ENCODE measurements at places on chromosomes 2 and 18.

DNA sequence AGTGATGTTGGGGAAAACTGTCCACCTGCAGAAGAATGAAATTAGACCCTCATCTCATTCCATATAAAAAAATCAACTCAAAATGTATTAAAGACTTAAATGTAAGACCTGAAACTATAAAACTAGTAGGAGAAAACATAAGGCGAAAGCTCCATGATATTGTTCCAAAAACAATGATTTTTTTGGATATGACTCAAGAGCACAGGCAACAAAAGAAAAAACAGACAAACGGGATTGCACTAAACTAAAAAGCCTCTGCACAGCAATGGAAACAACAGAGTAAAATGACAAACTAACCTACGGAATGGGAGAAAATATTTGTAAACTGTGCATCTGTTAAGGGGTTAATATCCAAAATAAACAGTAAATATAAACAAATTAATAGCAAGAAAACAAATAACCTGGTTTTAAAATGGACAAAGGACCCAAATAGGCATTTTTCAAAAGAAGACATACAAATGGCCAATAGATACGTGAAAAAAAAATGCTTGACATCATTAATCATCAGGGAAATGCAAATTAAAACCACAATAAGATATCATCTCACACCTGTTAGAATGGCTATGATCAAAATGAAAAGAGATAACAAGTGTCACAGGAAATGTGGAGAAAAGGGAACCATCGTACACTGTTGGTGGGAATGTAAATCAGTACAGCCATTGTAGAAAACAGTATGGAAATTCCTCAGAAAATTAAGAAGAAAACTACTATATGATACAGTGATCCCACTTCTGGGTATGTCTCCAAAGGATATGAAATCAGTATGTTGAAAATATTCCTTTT, 26.6 kb downstream of the LRRFIP1 start:
- no peak for DNase-seq

GRCh38 chr2:140695155-140695554, 1435.7 kb downstream of the LRP1B start:
- DNase-seq: no peak

DNA sequence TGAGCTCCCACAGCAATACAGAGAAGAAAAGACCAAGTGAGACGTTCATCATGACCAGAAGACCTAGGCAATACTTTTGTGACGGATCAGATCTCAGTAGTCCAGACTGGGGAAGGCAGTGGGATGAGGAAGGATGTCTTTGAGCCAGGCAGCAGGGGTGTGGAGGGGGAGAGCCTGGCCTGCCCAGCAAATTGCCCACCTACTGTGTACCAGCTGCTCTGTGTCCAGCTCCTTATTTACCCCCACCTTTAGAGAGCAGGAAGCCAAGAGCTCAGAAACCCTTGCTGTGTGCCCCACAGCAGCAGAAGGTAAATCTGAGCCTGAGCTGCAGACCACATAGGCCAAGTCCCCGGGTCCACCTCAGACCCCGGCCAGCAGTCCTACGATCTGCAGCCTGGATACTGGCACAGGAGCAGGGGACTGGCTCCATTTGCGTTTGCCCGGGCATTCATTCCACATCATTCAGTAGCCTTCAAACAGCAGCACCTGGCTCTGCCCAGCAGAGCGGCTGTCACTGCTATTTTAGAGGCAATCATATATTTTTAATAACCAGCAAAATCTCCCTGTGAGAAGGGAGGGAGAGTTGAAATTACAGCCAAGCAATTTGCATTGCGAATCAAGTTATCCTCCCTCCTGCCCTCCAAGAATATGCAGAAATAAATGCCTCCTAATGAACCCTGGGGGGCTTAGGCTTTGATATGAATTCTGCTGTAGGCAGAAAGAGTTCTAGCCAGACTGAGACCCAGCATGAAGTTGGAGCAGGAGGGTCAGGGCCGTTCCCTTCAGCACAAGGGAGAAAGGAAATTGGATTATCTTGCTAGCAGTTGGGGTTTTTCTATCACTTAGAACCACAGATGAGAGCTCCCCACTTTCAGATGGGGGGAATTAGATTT, 110.0 kb upstream of the FZD7 start:
- no peak for DNase-seq

GRCh38 chr2:191329841-191330240, 84.6 kb downstream of the MYO1B start:
- no peak for DNase-seq

DNA sequence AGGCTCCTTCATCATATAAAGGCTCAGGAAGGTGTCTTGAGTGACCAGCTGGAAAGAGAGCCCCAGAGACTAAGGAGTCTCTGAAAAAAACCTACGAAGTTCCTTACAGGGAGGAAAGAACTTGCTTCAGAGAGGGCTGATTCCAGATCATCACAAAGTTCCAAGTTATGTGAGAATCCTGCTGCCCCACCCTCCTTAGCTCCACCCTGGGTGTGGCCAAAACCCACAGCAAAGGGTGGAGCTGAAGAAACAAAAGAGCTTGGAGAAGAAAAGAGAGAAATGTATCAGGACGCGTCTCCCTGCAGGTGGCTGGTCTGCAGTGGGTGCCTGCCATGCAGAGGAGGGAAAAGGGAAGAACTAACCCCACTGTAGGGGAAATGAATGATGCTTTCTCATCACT, 32.8 kb upstream of the ZNF396 start:
- DNase-seq: no peak

DNA sequence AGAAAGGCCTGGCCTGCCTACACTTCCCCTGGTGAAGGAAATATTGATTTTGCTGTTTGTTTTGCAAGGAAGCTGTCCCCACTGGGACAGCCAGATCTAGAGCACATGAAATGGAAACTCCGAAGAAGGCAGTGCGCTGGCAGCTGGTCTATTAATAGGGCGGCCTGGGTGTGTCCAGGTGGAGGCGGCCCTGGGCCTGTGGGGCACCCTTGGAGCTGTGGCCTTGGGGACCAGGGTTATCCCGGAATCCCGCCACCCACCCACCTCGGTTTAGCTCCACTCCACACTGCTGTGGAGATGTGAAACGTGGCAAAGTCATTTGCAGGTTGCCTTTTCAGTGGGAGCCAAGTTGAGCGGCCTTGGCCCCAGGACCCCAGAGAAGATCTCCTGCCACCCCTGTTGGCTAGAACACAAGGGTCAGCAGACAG, 204.3 kb downstream of the KLHL29 start:
- no peak for DNase-seq

DNA sequence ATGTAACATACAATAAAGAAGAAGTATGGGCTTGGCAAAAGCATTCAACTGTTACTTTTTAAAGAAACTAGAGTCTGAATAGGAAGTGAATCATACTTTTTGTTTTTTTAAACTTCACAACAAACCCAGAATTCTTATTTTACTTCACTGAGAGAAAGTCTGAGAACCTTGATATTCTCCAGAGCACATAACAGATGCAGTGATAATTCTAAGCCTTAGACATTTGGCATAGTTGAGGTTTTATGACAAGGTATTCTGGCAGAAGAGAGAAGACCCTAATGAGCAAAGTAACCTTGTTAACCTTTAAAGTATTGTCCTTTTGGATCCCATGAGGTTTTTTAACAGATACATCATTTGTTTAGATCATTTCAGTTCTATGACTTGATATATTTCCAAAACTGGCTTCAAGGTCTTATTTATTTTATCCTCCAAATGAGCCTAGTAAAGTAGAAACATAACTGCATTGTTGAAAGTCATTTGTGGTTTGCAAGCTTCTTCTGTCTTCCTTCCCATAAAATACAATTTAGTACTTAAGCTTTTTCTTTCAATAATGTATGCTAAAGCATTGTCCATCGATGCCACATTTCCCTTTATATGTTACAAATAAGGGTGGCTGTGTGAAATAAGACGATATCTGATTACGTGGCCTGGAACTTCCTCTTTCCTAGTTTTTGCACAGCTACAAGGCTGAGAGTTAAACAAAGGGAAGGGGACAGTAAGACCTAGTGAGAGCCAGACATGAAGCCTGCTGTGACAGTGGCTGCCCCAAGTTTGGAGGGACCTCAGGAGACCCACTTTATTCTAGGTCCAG, 86.1 kb upstream of the ITPRID2 start:
- no peak for DNase-seq

- no peak for DNase-seq
Observed at GRCh38 chr2:197092431-197092830, 165.9 kb upstream of the PGAP1 start.

DNA sequence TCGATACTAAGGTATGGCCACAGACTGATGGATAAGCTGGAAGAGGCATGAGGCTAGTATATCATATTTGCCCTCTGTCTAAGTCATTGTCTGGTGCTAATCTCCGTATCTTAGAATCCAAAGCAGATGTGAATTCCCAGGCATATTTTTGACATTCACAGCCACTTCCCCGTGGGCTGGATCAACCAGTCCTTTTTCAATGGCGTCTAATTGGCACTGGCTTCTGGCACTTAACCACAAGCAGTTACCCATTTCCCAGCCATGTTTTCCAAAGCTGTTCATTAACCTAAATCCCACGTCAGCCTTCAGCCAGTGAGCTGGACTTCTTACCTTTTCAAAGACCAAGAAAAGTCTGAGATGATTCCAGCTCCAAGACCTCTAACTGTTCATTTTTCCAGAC, 20.7 kb upstream of the ZNF407 start:
- no peak for DNase-seq

DNA sequence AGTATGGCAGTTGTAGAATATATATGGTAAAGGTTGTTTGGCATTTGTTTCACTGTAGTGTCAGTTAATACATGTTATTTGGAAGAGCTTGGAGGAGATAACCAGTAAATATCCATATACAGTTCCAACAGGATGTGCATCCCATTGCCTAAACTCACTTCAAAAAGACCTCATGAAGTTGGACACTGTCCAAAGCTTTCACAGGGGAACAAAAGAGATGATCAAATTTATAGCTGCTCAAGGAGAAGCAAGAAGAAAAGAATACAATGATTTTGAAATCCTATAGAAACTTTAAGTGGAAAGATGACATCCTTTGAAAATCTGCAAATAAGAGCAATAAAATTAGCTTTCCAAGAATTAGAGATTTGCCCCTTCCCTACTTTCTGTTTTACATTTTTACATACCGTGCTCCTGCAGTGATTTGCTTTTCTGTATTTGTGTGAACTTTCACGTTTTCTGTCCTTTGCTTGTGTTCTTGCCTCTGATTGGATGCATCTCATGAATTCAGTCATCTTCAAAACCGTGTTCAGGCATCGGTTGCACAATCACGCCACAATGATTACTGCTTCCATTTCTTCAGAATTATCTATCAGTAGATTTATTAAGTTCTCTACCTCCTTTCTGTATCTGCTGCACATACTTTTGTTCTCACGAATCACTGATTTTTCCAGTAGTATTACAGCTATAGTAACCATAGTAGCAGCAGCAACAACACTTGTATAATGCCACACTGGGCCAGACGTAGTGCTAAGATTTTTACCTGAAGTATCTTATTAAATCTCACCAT, 83.8 kb downstream of the PARD3B start:
- DNase-seq: no peak

DNA sequence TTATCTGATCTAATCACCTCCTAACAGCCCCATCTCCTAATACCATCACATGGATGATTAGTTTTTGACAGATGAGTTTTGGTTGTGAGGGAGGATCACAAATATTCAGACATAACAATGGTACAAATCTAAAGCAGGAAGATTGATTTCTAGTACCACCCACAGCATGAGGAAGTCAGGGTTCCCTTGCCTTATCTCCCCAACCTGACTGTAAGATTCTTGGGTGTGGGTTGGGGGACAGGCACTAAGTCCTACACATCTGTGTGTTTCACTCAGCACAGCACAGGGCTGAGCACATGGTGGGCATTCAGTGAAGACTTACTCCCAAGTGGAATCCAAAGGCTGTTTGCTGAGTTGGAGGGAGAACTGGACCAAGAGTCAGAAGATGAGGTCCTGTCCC, 93.8 kb upstream of the CXCR4 start:
- no peak for DNase-seq

GRCh38 chr2:158917121-158917520, 51.3 kb upstream of the TANC1 start:
- DNase-seq: no peak

DNA sequence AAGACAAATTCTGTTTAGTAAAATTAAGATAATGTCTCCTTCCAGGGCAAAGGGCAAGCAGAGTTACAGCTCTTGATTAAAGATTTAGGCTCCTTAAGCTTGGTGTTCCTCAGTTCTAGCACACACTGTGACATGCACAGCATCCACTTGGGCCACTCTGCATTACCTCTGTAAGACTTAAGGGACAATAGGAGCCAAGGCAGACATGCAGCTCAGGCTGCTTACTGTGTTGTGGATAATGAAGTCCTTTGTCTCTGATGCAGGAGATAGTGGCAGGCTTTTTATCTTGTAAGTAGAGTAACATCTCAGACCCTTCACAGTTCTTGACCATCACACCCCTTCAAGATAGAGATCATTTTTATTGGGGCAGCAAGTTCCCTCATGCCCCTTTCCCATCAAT, 31.2 kb downstream of the RBM45 start:
- no peak for DNase-seq

DNA sequence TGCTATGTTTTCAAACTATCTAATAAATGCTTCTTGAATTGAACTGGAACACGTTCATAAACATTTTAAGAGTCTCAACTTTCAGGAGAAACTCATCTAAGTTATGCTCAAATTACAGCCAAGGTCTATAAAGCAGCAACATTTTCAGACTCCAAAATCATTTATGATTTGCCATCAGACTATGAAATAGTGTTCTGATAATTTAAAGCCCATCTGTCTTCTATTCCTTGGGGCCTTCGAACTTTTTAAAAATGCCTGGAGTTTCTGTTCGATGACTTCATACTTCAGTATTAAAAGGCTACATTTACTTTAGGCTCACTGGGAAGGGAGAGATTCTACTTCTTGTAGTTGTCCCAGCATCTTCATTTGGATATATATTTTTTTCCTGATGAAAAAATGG, 73.6 kb upstream of the NXPH2 start:
- DNase-seq: no peak

DNA sequence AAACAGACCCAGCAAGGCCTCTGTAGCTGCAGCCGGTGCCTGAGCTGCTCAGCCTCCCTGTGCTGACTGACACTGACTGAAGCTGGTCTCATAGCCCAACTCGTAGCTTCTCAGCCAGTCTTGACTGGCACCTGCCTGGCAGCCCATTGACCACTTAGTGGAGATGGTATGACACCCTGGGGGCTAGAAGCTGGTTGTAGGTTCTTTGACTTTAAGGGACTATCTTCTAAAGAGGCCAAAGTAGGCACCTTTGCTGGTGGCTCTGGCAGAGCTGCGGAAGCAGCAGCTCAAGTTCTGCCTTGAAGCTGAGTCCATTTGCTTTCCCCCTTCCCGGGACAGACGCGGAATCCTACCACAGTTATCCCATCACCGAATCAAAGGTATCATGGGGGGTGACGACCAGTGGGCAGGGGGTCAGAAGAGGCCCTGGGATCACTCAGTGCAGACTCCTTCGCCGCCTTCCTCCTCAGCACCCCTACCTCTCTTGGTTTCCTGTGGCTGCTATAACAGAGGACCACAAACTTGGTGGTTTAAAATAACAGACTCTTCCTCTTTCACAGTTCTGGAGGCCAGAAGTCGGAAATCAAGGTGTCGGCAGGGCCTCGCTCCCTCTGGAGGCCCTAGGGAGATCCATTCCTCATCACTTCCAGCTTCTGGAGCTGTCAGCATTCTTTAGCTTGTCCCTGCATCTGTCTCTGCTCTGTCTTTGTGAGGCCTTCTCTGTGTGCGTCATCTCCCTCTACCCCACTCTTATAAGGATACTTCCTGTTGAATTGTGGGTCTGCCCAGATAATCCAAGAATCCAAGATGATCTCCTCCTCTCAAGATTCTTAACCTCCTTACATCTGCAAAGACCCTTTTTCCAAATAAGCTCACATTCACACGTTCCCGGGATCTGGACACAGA, 13.7 kb upstream of the FOSL2 start:
- DNase-seq: no peak

- DNase-seq: no peak
Observed at GRCh38 chr2:28632791-28633190, 118.8 kb upstream of the PPP1CB start.

- no peak for DNase-seq
Observed at GRCh38 chr2:65598996-65599395, 166.6 kb upstream of the SPRED2 start.
